HFF-Myc (cell line): ENCODE measurements at places on chromosomes 13 and 19.

GRCh38 chr13:92175330-92175729, 776.9 kb downstream of the GPC5 start:
- DNase-seq, result no peak

- DNase-seq, result no peak
Observed at GRCh38 chr13:22214184-22214583, 543.3 kb downstream of the FGF9 start.

GRCh38 chr19:17136617-17137016, 61.0 kb downstream of the MYO9B start:
- no peak for DNase-seq

DNA sequence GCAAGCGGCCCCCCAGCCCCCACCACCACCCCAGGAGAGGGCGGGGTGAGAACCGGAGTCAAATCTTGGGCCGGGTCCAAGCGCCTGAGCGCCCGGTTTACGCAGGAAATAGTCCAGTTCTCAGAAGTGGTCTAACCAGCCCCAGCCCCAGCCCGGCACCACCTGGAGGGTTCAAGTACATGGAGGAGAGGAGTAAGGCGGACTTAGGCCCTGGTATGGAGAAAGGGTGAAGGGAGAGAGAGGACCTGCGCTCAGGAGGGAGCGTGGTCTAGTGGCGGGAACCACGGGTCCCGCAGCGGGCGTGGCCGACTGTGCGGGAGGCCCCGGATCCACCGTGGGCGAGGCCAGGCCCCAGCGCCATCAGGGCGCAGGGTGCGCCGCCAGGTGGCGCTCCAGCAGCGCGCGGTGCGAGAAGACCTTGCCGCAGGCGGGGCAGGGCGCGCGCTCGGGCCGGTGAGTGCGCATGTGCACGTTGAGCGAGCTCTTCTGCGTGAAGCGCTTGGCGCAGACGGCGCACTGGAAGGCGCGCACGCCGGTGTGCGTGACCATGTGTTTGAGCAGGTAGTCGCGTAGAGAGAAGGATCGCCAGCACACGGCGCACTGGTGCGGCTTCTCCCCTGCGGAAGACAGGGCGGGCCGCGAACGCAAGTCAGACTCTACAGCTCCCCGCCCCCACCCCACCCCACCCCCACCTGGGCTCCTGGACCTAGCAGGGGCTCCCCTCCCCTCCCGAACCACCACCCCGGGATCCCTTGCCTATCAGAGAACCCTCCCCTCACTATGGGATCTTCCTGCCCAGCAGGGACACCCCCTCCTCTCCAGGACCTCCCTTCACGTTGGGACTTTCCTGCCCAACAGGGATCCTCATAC, 2.1 kb upstream of the SLC27A5 start:
- peak; percentile 25 for DNase-seq

DNA sequence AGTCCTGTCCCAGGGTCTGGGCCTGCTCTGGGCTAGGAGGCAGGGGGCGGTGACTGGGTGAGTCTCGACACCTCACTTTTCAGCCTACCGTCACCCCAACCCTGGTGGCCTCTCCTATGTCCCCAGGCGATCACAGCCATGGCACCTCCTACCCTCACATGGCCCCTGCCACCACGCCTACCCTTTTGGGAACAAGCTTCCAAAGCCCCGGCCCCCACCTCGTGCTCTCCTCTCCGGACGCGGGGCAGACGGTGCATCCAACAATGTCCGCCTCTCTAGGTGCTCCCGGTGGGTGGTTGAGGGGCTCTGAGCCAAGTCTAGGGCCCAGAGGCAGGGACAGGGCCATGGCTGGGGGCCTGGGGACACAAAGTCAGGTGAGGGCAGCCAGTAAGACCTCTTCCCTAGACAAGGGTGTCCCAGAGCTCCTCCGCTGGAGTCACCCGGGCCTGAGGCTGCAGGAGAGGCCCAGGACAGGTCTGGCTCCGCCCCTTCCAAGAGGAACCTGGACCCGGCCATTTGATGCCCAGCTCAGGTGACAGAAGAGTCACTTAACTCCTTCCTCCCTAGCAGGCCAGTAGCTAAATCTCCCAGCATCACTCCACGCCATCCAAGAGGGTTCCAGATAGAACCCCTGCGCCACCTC, at the start of gene SYNE4:
SYNE4 (minus strand) TSS at position 478 of the 643 bp plus-strand sequence; CDS start at position 346, 132 bp downstream.
- no peak for DNase-seq

- DNase-seq, result peak; percentile 74
Observed at GRCh38 chr13:38398711-38399493, 49.3 kb downstream of the UFM1 start.

- DNase-seq, result no peak
Observed at GRCh38 chr13:111584101-111584672, 263.7 kb downstream of the TEX29 start.

DNA sequence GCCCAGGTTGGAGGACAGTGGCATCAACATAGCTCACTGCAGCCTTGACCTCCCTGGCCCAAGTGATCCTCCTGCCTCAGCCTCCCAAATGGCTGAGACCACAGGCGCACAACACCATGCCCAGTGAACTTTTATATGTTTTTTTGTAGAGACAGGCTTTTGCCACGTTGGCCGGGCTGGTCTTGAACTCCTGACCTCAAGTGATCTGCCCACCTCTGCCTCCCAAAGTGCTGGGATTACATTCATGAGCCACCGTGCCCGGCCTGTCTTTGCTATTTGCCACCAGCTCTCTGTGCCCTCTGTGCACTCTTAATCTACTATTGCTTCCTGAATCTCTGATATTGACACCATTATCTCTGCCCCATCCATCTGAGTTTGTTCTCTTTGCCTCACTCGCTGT, 34.3 kb upstream of the LRRC4B start:
- DNase-seq, result no peak

- no peak for DNase-seq
Observed at GRCh38 chr13:106462710-106463109, 72.8 kb downstream of the EFNB2 start.

GRCh38 chr13:94696171-94696570, 16.2 kb downstream of the SOX21 start:
- DNase-seq, result no peak

DNA sequence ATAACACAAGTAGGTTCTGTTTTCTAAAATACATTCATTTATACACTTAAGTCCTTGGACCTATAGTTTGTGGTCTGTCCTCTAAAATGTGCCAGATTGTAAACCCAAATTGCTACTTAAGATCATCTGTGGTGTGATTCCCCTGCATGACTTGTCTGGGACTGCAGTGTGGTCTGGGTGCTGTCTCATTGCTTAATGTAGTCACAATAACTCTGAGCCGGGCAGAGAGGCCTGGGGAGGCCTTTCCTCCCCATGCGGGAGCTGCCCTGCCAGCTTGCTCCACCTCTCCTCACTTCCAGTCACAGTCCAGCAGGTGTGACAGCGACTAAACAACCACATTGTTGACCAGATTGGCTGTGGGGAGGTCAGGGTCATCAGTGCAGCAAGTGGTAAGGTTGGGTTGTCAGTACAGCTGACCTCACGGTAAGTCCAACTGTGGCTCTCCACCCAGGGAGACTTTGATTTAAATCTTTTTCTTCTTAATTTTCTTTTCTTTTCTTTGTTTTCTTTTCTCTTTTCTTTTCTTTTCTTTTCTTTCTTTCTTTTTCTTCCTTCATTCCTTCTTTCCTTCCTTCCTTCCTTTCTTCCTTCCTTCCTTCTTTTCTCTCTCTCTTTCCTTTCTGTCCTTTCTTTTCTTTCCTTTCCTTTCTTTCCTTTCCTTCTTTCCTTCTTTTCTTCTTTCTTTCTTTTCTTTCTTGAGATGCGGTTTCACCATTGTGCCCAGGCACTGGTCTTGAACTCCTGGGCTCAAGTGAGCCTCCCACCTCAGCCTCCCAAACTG, 4.4 kb upstream of the TUBA3C start:
- DNase-seq, result no peak

DNA sequence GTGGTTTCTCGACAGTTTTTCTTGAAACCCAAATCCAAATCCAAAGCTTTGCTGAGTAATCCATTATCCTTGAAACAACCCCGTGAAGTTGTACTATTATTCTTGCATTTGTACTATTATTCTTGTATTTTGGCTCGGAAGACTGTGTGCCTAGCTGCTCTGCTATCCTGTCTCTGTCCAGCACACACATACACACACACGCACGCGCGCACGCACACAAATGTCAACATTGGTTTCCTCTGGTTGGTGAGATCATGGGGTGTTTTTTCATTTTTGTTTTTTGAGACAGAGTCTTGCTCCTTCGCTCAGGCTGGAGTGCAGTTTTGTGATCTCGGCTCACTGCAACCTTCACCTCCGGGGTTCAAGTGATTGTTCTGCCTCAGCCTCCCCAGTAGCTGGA, 14.9 kb upstream of the KLK4 start:
- no peak for DNase-seq

DNA sequence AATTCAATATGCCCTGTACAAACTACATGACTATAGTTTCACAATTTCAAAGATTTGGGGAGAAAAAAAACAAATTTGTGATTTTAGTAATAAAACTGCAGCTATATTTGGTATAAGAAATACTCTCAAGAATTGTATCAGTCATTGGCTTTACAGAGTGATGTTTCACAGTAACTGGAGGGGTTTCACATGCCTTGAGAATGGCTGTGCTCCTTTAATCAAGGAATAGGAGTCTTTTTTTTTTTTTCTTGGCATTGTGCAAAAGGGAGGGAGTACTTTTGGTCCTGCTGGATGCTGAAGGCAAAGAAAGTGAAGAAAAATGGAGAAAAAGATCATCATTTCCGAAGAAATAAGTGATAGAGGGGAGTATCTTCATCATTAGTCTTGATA, 6.8 kb downstream of the ZNF507 start:
- DNase-seq, result no peak

DNA sequence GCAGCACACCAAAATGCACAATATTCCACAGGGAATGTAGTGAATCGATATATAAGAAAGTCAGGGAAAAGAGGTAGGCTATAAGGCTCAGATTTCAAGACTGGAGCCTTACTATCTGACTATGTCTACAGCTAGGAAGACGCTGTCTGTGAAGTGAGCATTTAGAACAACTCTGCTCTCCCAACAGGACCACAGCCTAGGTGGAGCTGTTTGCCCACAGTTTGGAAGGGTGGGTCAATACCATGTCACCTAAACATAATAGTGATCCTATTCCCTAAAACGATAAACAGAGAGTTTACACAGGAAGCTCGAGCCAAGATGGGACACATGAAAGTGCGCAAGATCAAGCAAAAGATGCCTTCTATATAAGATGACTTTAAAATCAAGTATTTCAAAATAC, 2486.0 kb upstream of the PCDH20 start:
- no peak for DNase-seq

GRCh38 chr13:25148402-25148771, 23.7 kb downstream of the AMER2 start:
- DNase-seq, result no peak

DNA sequence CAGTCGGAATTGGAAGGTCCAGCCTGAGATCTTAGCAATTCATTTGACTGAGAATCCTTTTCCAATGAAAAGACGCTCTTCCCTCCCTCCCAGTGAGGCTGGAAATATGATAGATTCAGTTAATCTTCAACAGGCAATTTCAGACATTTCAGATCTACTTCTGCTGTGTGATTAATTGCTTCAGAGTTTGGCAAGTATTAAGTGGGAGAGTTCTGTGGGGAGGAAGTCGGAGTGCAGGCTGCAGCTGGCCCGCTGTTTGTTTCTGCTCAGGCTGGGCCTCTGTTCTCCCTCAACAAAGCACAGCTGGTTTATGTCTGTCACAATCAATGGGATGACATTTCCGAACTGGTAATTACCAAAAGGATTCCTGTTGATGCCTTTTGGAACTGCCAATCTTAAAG, 178.2 kb downstream of the NDFIP2 start:
- no peak for DNase-seq

- DNase-seq, result peak; percentile 22
Observed at GRCh38 chr19:51097166-51097738, 11.0 kb downstream of the CTU1 start.

DNA sequence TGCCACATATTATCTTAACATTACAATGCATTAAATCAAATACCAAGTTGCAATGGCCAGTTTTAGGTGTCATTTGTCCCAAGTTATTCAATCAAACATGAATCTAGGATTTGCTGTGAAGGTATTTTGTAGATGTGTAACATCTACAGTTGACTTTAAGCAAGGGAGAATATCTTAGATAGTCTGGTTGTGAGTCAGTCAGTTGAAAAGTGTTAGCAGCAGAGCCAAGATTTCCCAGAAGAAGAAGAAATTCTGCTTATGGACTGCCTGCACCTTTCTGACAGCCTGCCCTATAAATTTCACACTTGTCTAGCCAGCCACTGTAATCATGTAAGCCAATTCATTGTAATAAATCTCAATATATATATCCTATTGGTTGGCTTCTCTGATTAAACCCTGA, 41.3 kb upstream of the INTS6 start:
- no peak for DNase-seq

- DNase-seq, result no peak
Observed at GRCh38 chr13:108426893-108427292, 157.4 kb downstream of the TNFSF13B start.

DNA sequence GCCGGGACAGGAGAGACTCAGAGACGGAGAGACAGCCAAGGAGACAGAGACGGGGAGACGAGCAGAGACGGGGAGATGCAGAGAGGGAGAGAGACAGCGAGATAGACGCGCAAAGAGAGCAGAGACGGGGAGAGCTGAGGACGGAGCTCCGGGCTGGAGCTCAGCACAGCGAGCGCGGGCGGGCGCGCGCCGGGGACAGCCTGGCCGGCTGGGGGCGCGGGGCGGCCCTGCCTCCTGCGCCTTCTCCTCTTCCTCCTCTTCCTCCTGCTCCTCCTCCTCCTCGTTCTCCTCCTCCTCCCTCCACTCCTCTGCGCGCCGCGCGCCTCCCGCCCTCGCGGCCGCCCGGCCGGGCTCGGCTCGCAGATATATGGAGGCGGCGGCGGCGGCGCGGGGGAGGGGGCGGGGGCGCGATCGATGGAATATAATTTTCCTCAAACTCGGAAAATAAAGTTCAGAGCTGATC, at the start of gene ERFL:
ERFL (minus strand) TSS at position 229 of the 463 bp plus-strand sequence. CDS start 15,530 bp downstream, outside the sequence.
- no peak for DNase-seq

GRCh38 chr19:11963566-11964355, 1.1 kb upstream of the ZNF763 start:
- no peak for DNase-seq

- no peak for DNase-seq
Observed at GRCh38 chr13:48983331-48983730, 7.6 kb downstream of the FNDC3A start.

DNA sequence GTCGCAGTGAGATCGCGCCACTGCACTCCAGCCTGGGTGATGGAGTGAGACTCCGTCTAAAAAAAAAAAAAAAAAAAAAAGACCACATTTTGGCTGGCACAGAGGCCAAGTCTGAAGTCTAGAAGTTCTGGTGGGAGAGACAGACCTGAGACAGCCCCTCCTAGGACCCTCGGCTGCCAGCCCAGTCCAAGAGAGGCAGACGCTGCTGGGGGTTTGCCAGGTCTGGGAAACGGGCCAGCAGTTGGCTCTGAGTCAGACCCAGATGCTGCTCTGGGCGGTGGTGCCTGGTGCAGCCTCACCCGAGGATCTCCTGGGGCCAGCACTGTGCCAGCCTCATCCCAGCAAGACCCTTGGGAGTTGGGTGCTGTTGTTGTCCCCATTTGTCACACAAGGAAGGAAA, 5.8 kb downstream of the FCHO1 start:
- DNase-seq, result no peak
